ENCODE measurements at places on chromosomes 12 and 14.
A peak's percentile ranks its signal among the peaks of the same experiment; 100 is the strongest.

- H3K4me3 ChIP-seq, result no peak overlapping the region
- H3K27ac ChIP-seq, result no peak overlapping the region
- H3K36me3 ChIP-seq, result no peaks in the 10 kb centered on the region
Observed at GRCh38 chr12:77122236-77122635, 56.9 kb upstream of the E2F7 start.

- H3K27ac ChIP-seq, result peak overlapping the region; percentile 95
- H3K36me3 ChIP-seq, result no peaks in the 10 kb centered on the region
- no peak for DNase-seq
- peaks cover 72% of the 10 kb centered on the region for H3K4me1 ChIP-seq
- no peaks in the 10 kb centered on the region for H3K27me3 ChIP-seq
- no peak overlapping the region for H3K4me3 ChIP-seq
Observed at GRCh38 chr14:69665631-69666030, 54.2 kb downstream of the SUSD6 start.

DNA sequence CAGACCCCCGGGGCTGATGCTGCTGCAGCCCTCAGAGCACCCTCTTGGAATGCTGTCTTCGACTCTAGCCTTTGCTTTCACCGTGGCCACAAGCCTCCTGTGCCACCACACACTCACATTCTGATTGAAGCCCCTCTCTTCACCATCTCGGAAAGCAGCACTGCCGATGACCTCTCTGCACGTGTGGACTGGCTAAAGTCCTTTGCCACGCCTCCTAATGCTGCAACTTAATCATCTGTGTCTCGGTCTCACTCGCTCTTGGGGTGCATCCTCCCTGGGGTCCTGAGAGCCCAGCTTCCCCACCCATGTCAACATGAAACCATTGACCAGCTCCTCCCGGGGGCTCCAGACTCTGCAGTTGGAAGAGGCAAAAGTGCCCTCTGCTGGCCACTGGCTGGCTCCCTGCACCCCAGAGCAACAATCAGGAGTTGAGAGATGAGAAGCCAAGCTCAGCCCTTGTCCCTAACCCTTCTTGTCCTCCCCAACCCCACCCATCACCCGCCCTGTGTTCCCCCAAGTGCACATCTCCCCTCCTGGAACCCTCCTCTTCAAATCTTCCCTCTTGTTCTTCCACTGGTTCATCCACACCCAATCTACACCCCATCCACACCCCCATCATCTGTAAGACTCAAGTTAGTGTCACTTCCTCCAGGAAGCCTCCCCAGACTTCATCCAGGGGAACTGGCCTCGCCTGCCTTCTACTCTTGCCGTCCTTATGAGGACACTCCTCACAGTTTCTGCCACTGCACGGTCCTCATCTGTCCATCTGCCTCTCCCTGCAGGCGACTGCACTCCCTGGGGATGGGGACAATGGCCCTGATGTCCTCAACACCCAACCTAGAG, 23.6 kb upstream of the FAM181A start:
- H3K36me3 ChIP-seq, result no peaks in the 10 kb centered on the region
- H3K27me3 ChIP-seq, result no peaks in the 10 kb centered on the region
- H3K4me3 ChIP-seq, result no peak overlapping the region
- H3K27ac ChIP-seq, result no peak overlapping the region
- peak; percentile 9 for DNase-seq

DNA sequence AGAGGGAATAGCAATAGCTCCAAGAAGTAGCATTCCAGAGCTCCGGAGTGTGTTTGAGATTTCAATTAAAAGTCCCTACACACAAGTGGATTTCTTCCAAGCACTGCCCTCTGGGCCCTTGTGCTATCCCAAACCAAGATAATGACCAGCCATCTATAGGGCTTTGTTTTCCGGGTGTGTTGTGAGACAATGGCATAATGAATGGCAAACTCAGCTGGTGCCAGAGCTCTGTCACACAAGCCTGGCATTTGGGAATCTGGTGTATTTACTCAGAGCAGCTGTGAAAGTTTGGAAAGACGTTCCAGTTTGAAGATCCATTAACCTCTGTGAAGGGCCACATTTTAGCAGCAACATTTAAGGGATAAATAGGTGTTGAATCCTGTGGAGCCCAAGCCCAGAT, 61.2 kb upstream of the TMTC2 start:
- DNase-seq, result no peak
- H3K36me3 ChIP-seq, result no peaks in the 10 kb centered on the region
- no peaks in the 10 kb centered on the region for H3K4me1 ChIP-seq
- no peaks in the 10 kb centered on the region for H3K27me3 ChIP-seq
- no peak overlapping the region for H3K27ac ChIP-seq

All from thyroid gland (tissue), 4 donors.